Nucleus accumbens (tissue), 56 donors: ENCODE measurements at places on chromosomes 4 and X.

DNA sequence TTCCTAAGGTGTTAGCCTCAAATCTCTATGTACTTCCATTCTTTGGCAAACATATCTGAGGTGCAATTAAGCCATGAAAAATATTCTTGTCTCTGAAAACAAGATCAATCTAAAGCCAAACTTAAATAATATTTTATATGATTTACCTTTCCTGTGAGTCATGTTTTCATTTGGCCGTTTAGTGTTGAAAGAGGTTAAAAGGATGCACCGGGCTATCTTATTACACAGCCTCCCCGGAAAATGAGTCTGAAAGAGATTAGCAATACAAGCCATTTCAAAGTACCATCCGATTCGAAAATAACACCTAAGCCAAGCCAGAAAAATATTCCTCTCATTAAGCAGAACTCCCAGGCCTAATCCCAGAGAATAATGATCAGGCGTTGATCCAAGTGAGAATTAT, 161.5 kb upstream of the EPHA5 start:
- DNase-seq: no peak

DNA sequence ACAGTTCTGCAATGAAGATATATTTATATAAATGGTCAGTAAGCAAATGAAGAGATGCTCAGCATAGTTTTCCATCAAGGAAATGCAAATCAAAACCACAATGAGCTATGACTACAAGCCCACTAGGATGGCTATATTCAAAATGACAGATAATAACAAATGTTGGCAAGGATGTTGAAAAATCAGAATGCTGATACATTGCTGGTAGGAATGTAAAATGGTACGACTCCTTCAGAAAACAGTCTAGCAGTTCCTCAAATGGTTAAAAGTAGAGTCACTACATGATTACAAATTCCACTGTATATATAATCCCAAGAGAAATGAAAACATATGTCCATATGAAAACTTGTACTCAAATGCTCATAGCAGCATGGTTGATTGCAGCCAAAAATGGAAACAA, 425.0 kb upstream of the ATOH1 start:
- DNase-seq: no peak

DNA sequence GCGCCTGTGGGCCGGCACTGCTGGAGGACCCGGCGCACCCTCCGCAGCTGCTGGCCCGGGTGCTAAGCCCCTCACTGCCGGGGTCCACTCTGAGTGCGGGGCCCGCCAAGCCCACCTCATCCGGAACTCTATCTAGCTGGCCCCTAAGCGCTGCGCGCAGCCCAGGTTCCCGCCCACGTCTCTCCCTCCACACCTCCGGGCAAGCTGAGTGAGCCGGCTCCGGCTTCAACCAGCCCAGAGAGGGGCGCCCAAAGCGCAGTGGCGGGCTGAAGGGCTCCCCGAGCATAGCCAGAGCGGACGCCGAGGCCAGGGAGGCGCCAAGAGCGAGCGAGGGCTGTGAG, 75.2 kb downstream of the QDPR start:
- no peak for DNase-seq

DNA sequence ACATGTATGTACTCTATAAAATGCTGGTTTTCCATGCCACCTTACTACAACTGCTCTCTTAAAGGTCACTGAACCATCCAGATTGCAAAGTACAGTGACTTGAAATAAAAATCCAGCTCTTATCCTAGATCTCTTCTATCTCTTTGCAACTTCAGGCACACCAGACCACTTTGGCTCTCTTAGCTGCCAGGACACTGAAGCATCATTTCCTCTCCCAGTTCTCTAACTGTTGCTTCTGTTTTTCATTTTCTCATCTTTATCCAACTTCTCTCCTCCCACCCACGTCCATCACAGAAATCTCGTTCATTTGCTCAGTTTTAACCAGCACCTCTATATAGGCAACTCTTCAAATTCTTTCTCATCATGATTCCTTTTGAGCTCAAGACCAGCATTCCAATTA, 74.3 kb downstream of the METTL14 start:
- DNase-seq: no peak

- no peak for DNase-seq
These were observed 2.5 kb upstream of the GABRE start for GRCh38 chrX:151977009-151977408.

- no peak for DNase-seq
These were observed 35.3 kb upstream of the GPR78 start for GRCh38 chr4:8544741-8545438.

DNA sequence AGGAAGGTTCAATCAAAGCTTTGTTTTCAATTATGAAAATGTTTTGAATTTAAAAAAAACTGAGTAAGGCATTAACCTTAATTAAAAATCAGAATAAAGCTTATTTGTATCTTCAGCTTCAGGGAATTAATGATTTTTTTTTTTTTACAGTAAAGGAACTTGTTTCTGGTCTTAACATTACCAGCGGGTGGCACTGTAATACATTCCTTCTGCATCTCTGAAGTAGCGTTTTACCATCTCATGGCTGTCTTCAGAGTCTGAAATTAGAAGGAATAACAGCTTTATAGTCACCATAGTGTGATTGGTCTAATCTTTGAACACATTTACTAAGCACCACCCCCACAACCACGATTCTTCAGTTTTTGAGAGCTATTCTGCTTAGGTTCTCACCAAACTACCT, 102.6 kb downstream of the IL1RAPL2 start:
- no peak for DNase-seq

DNA sequence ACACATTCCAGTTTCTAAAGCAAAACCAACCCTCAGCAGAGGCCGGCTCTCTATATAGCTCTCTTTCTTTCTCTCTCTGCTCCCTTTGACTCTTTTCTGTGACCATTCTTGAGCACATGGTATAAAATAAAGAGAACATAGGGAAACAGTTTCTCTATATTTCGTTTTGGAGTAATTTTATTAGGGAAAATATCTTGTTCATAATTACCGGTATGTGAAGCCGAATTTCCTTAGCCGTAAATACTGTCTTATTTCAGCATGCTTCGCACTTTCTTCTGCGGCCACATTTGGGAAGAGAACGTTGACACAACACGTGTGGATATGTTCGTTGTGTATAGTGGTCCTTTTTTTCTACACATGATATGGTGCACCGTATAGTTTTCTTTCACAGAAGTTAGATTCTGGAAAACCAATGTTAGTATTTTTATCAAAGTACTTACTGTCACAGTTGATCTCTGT, 4.9 kb upstream of the LEF1 start:
- no peak for DNase-seq

DNA sequence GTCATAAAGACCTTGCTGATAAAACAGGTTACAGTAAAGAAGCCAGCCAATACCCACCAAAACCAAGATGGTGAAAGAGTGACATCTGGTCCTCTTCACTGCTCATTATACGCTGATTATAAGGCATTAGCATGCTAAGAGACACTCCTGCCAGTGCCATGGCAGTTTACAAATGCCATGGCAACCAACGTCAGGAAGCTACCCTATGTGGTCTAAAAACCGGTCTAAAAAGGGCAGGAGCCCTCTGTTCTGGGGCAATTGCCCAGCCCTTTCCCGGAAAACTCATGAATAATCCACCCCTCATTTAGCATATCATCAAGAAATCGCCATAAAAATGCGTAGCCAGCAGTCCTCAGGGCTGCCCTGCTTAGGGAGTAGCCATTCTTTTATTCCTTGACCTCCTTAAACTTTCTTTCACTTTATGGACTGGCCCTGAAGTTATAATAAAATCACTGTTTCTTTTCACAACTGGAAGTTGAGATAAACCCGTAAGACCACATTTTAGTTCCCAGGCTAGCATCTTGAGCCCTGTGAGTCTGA, 260.5 kb upstream of the FAT1 start:
- no peak for DNase-seq

DNA sequence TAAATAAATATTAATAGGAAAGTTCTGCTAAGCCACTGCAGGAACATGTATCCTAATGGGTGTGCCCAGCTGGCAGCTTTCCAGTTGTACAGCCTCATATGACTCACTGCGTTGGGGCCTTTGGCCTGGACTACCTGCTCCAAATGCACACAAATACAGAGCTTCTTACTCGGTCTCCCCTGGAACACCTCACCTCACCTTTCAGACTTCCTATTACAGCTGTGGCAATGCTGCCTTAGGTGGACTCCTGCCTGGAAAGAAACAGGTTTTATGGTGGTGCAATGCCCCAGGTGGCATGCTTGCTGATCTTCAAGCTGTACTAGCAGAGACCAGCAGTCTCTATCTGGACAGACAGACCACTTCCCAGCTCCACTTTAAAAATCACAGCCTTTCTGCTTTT, 85.7 kb upstream of the EXOC1L start:
- DNase-seq: no peak

- no peak for DNase-seq
These were observed 197.8 kb downstream of the MAB21L2 start for GRCh38 chr4:150779707-150780106.
